Stimulated activated CD8-positive, alpha-beta memory T cell treated with anti-CD3 and anti-CD28 coated beads, Interleukin-15, amount 100 ng/mL, for 48 hours (primary cell): ENCODE measurements at places on chromosomes 5 and 9.

DNA sequence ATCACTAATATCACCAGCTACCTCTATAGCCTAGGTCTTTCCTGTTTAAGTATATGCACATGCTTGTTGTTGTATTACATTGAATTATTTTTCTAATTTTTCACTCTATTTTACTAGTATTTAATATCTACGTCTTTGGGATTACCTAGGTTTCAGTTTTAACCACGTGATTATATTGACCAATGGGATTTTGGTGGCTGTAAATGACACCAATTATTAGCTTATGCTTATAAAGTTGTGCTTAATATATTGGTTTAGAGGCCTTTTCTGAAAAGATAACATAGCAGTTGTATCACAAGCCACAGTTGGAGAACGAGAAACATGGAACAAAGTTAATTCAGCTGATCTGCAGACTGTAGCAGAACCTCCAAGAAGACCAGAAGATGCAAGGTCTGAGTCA lies 104.8 kb upstream of the PRDM9 start:
- no peak for DNase-seq

GRCh38 chr5:132530946-132531345 lies 12.4 kb downstream of the IL5 start:
- DNase-seq = no peak

GRCh38 chr5:124050120-124050770 lies 538.3 kb downstream of the CSNK1G3 start:
- no peak for DNase-seq

DNA sequence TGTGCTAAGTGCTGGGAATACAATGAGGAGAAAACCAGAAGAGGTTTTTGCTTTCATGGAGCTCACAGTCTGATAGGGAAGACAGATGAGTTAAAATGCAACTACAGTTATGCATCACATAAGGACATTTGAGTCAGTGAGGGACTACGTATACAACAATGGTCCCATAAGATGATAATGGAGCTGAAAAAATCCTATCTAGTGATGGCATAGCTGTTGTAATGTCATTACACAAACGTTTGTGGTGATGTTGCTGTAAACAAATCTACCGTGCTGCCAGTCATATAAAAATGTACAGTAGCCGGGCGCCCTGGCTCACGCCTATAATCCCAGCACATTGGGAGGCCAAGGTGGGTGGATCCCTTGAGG lies 110.1 kb upstream of the RAD23B start:
- no peak for DNase-seq

- DNase-seq = no peak
Measured at GRCh38 chr5:167889276-167889675, 402.2 kb upstream of the WWC1 start.

GRCh38 chr9:99127356-99128132 lies 22.6 kb downstream of the TGFBR1 start:
- DNase-seq = no peak

GRCh38 chr5:57002959-57003485 lies 51.1 kb upstream of the MIER3 start:
- no peak for DNase-seq

- no peak for DNase-seq
Measured at GRCh38 chr9:15182730-15183129, 124.3 kb downstream of the TTC39B start.

DNA sequence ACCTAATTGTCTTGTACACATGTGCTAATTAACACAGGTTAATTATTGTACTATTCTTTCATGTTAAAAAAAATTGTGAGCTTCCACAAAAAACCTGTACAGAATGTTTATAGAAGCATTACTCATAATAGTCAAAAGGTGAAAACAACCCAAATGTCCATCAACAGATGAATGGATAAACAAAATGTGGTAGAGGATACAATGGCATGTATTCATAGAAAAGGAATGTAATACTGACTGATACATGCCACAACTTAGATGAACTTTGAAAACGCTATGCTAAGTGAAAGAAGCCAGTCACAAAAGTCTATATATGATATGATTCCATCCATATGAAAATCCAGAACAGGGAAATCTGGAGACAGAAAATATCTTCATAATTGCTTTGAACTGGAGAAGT lies 25.6 kb downstream of the RRAGA start:
- DNase-seq = no peak

GRCh38 chr9:135944444-135945252 lies 16.5 kb downstream of the UBAC1 start:
- no peak for DNase-seq

DNA sequence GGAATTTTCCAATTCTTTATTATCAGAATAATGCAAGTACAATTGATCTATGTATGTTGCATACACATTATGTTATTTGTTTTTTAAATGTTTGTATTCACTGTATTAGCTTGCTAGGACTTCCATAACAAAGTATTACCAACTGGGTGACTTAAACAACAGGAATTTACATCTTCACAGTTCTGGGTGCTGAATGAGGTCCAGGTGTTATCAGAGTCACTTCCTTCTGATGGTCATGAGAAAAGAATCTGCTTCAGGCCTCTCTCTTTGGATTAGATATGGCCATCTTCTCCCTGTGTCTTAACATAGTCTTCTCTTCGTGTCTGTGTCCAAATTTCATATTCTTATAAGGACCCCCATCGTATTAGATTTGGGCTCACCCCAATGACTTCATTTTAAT lies 229.1 kb upstream of the TRPC7 start:
- DNase-seq = no peak

DNA sequence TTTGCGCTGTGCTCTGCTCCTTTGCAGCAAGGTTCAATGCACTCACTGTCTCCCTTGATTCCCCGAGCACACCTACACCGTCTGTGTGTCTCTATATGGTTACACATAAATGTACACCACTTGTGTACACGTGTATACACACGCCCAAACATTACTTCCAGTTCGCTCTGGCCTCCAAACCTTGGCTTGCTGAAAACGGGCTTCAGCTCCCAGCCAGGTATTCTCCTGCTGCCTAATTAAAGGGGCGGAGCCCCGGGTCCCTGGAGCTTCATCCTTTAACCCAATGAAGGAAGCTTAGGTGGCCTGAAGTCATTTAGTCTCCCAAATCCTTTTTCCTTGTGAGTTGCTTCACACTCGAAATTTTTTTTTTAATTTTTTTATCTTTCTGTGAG lies 4.6 kb downstream of the ISL1 start:
- no peak for DNase-seq
